Activated effector memory CD4-positive, alpha-beta T cell treated with Interleukin-2 at 50 U/mL for 16 hours (primary cell): ENCODE measurements at places on chromosomes 5 and 9.

GRCh38 chr5:6989230-6989629, 276.0 kb downstream of the TENT4A start:
- no peak for DNase-seq

DNA sequence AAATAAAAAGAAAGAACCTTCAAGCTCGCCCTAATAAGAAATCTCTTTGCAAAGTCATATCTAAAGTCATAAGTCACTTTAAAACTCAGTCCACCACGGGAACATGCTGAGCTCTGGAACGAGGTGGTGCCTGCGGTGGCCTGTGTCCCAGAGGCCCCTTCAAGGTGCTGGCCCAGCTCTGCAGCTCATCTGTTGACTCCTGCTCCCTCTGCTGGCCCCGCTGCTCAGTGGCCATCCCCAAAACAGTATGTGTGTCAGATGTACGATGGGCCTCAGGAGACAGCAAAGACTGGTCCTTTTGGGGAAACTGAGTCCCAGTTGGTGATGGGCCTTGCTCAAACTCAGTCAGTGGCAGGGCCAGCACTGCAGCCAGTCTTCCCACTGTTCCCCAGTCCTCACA, 22.8 kb upstream of the FOXB2 start:
- DNase-seq, result no peak

DNA sequence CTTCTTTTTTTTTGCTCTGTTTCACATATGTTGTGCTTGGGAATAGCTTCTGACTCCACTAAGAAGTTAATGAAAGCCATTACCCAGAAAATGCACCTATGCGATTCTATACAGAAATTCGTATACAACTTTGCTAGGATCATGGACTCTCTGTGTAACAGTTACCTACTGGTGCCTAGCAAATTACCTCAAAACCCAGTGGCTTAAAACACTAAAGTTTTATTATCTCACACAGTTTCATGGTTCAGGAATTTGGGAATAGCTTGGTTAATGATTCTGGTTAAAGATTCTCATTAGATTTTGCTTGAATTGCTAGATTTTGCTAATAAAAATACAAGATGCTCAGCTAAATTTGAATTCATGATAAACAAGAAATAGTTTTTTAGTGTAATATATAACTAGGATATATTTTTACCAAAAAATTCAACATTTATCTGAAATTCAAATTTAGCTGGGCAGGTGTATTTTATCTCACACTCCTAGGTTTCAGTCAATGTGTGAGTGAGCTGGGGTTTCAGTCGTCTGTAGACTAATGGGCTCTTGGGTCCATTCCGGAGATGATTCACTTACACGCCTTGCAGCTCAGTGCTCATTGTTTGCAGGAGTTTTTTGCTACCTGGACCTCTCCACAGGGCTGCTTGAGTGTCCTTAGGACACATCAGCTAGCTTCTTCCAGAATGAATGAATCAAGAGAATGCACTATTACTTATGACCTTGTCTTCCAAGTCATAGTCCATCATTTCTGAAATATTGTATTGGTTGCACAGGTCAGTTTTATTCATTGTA, 75.1 kb downstream of the MROH2B start:
- no peak for DNase-seq

DNA sequence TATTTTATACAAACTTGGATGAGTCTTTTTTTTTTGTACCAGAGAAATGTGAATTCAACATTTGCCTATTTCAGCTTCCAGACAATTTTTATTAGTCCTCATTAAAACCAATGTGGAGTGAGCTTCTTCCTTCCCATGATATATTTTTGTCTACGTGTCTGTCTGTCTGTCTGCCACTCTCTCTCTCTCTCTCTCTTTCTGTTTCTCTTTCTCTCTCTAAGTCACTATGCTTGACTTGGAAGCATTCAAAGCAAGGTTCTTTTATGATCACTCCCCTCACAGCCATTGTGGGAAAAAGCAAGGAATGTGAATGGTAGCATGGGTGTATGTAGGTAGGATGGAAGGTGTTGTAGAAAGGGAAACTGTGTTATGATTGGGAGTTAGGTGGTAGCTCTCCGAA, 80.2 kb downstream of the SNCAIP start:
- no peak for DNase-seq

- DNase-seq, result no peak
These were observed 89.1 kb upstream of the OTULINL start for GRCh38 chr5:14492331-14492964.

DNA sequence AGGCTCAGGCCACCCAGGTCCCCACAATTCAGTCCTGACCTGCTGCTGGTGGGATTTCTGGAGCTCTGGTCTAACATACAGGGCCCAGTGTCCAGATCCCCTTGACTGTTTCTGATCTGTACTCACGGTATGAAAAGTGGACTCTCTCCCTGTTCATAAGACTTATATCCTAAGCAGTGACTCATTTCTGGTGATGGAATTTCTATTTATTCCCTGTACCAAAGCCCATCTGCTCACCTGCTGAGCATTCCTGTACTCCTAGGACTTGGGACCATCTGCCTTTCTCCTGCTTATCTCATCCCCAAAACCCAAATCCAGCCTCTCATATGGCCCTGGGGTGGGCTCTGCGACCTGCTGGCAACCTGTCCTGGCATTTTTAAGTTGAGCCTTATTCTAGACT, 86.6 kb downstream of the APBA1 start:
- DNase-seq, result no peak

DNA sequence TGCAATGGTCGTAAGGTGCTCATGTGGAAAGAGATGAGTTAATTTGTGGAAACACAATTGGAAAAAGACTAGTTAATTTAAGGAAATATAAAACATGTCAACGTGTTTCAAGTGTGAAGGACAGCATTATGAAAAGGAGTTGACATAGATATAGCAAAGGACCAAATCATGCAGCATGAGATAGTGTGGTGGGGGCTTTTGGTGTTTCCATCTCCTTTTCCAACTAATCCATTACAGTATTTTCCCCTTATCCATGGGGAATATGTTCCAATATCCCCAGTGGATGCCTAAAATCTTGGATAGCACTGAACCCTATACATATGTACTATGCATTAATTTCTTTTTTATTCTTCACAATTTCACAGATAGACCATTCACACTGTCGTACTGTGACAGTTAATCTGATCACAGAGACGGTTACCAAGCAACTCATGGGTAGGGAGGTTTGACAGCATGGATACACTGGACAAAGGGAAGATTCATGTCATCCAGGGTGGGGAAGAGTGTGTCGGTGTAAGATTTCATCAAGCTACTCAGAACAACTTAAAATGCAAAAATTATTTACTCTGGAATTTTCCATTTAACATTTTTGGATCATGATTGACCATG, 238.6 kb downstream of the CDH12 start:
- DNase-seq, result no peak

DNA sequence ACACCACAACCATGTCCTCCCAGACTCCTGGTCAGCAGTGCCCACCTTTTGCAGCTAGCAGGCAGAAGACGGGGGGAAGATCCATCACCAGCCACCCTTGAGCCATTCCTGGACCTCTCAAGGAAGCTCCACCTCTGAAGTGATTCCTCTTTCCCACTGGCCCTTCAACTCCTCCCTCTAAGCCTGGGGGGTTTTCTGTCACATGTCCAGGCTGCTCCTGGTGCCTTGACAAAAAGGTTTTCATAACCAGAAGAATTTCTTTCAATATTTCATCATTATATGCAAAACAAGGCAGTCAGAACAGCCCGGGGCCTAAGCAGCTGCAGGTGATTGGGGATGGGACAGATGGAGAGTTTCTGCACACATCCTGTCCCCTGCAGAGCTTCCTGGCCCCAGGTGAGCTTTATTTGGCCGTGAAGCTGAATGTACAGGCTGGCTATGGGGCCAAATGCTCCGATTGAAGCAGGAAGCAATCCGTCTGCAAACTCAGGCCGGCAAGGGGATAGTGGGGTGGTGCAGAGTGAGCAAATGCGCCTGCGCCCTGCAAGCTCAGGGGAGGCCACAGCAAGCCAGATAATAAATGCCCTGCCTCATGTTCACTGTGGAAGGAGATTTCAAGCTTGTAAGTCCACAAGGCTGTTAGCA, 173.5 kb downstream of the C5orf15 start:
- DNase-seq, result no peak
